ENCODE measurements at places on chromosomes 3 and 15. TPM values are rescaled to one million over a fixed set of nuclear protein-coding genes. Genes with fewer than 3 reads are reported as not detected.

DCLK3 gene
- total RNA-seq: under 0.01 TPM

ABHD10 gene
- 73.8 TPM for total RNA-seq

GMPPB gene
- 68.9 TPM for total RNA-seq

SH2D7 gene
- not detected for total RNA-seq

SEMA6D gene
- 4.5 TPM for total RNA-seq

DUOX2 gene
- total RNA-seq: not detected

PIERCE2 gene
- total RNA-seq: 1.6 TPM

GABRB3 gene
- total RNA-seq: 2.7 TPM

ACOX2 gene
- 10.2 TPM for total RNA-seq

CDC25A gene
- total RNA-seq: 15.9 TPM

LMCD1 gene
- 35.6 TPM for total RNA-seq

DOCK3 gene
- 0.12 TPM for total RNA-seq

RPUSD2 gene
- 18.0 TPM for total RNA-seq

CCK gene
- total RNA-seq: 0.62 TPM

IGSF10 gene
- total RNA-seq: 0.33 TPM

XPC gene
- 153 TPM for total RNA-seq

MOBP gene
- under 0.01 TPM for total RNA-seq

MKRN3 gene
- total RNA-seq: 0.37 TPM

ARGFX gene
- total RNA-seq: not detected

TMEM207 gene
- total RNA-seq: not detected

MCF2L2 gene
- total RNA-seq: 0.66 TPM

TMEM158 gene
- total RNA-seq: 375 TPM

ZXDC gene
- 24.1 TPM for total RNA-seq

NANOGP8 gene
- total RNA-seq: not detected

CAND2 gene
- 6.4 TPM for total RNA-seq

KCNAB1 gene
- not detected for total RNA-seq

IL16 gene
- 0.22 TPM for total RNA-seq

GHRL gene
- total RNA-seq: 0.25 TPM

SLC22A13 gene
- 0.22 TPM for total RNA-seq

SMARCC1 gene
- 33.7 TPM for total RNA-seq

ARHGAP31 gene
- total RNA-seq: 5.8 TPM

SCG5 gene
- total RNA-seq: 3.2 TPM

PP2D1 gene
- not detected for total RNA-seq

ZNF660 gene
- 1.7 TPM for total RNA-seq

POC1A gene
- total RNA-seq: 24.8 TPM

TM4SF18 gene
- total RNA-seq: 0.37 TPM

SNRPA1 gene
- 36.4 TPM for total RNA-seq

TEX55 gene
- total RNA-seq: not detected

THBS1 gene
- 214 TPM for total RNA-seq

KLHL40 gene
- not detected for total RNA-seq

AKAP13 gene
- total RNA-seq: 93.7 TPM

APH1B gene
- 20.4 TPM for total RNA-seq

LRRC31 gene
- total RNA-seq: not detected

HIGD2B gene
- total RNA-seq: not detected

ATXN7 gene
- 11.9 TPM for total RNA-seq

EBLN2 gene
- 7.7 TPM for total RNA-seq

ILDR1 gene
- total RNA-seq: not detected

ICE2 gene
- total RNA-seq: 26.5 TPM

FETUB gene
- total RNA-seq: not detected

OR5K2 gene
- not detected for total RNA-seq

ITIH1 gene
- total RNA-seq: not detected

GOLGA6L6 gene
- not detected for total RNA-seq

CFAP100 gene
- not detected for total RNA-seq

PPARG gene
- 35.6 TPM for total RNA-seq
